ENCODE measurements at places on chromosomes 11 and 22. TPM values are rescaled to one million over a fixed set of nuclear protein-coding genes. Genes with fewer than 3 reads are reported as not detected.

Gene MMP8
- 0.09 TPM for polyA plus RNA-seq

Gene GLYAT
- polyA plus RNA-seq = 0.45 TPM

Gene HEPN1
- not detected for polyA plus RNA-seq

Gene FXYD6
- polyA plus RNA-seq = 78.3 TPM

Gene ARFGAP2
- polyA plus RNA-seq = 74.8 TPM

Gene MS4A4E
- polyA plus RNA-seq = 0.85 TPM

Gene FOLH1
- polyA plus RNA-seq = 322 TPM

Gene OR8D4
- not detected for polyA plus RNA-seq

Gene PTPRJ
- polyA plus RNA-seq = 26.4 TPM

Data from large intestine (tissue), 12 donors.